ENCODE measurements at places on chromosomes 12 and 14.

DNA sequence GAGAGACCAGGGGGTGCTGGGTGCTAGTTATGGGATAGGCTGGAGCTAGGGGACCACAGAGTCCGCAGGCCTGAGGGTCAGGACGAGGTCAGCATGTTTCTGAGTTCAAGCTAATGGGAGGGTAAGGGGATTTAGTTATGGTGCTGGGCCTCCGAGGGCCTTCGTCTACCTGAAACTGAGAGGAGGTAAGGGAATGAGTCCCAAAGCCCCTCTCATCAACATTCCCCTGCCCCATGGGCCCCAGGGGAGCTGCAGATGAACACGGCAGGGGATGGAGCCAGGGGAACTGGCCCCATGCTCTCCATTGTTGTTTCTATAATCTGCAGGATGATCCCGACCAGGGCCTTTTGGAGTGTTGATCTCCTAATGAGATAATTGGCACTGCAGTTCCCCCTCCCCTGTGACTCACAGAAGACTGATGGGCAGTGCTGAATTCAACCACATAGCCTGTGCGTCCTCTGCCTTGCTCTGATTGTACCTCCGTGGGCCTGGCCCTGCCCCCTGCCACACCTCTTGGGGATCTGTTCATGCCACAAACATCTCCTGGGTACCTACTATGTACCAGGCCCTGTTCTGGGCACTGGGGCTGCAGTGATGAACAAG, 21.4 kb downstream of the FAIM2 start:
- no peak for DNase-seq

- no peak for DNase-seq
Observed at GRCh38 chr12:33222357-33222756, 217.3 kb downstream of the SYT10 start.

DNA sequence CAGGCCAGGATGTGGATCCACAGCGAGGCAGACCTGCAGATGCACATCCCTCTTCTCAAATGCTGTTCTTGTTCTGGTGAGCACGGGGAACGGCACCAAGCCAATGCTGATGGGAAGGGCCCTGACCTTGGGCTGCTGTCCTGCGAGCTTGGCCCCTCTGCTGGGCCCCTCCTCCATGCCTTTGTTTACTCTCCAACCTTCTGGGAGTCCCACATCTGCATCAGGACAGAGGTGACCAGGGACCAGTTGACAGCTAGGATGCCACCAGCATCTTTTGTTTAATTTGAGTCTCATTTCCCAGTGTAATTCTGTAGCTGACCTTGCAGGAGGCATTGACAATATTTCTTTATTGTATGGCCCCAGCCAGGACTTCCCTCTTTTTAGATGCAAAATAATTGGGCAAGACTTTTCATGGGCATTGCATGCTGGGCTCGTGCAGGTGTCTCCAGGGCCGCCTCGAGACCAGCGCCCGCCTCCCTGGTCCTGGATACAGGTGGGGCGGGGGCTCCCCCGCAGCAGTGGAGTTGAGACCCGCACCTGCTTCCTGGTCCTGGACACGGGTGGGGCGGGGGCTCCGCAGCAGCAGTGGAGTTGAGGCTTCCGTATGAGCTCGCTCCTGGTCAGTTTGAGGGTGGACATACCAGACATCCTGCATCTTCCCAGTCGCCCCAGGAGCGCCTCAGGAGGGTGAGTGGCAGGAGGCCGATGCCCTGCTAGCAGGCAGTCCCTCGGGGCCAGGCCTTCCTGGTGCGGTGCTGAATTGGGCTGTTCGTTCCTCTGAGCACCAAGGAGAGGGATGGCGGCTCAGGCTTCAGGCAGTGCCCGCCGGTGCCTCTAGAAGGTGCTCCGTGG, 11.4 kb downstream of the PACS2 start:
- DNase-seq, result no peak

- DNase-seq, result no peak
Observed at GRCh38 chr14:75234173-75235115, 44.2 kb upstream of the FOS start.

- DNase-seq, result no peak
Observed at GRCh38 chr12:72464471-72464870, 192.3 kb downstream of the TRHDE start.

DNA sequence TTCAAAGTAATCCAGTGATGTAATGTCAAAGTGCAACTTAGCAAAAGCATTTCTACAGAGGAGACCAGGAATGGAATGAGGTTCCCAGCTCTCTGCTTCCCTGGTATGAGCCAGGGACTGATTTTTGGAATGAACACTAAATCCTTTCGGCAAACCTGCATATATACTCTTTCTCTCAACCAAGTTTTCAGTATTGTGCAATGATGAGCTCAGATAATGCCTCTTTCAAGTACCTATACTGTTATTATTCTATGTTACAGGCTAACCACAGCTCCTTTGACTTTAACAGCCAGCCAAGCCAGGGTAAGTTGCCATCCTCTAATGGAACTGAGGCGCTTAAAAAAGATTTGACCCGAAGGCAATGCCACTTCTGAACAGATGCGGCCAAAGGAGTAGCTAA, 104.9 kb upstream of the FSCB start:
- no peak for DNase-seq

- no peak for DNase-seq
Observed at GRCh38 chr14:62006116-62006731, 244.0 kb downstream of the SNAPC1 start.

DNA sequence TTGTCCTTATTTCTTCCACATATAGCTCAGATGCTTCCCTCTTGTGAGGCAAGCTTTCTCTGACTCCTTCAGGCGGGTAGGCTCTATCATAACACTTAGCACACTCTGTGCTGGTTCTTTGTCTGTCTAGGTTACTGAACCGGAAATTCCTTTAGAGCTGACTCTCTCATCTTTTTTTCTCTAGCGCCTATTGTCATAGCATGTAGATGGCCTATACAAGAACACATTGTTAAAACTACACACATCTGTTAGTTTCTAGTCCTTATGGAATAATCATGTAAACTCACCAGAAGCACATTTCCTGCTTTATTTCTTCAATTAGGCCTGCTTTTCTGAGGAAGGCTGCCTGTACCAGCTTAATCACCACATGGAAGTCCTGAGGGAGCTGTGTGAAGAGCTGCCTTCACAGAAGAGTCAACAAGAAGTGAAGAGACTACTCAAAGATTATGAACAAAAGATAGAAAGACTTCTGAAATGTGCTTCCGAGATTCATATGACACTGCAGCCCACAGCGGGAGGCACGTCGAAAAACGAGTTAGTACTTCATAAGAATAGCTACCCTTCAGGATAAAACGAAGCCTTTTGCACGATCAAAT, 143.9 kb downstream of the SYNE2 start:
- DNase-seq, result no peak

DNA sequence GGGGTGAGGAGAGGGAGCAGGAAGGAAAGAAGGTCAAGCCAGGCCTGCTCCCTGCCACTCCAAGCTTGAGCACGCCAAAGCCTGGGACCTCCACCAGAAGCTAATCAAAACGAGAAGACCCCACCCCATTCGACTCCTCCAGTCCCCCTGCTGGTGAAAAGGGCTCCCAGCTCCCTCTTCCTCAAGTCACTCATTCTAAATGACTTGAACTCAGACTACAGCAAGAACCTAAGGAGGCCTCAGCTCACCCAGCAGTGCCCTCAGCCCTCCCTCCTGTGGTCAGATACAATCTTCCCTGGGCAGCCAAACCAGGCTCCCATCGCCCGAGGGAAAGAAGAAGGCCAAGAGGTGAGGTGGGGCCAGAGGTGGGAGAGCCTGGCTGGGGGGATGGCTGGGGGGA, 17.4 kb downstream of the HDAC7 start:
- DNase-seq, result no peak

DNA sequence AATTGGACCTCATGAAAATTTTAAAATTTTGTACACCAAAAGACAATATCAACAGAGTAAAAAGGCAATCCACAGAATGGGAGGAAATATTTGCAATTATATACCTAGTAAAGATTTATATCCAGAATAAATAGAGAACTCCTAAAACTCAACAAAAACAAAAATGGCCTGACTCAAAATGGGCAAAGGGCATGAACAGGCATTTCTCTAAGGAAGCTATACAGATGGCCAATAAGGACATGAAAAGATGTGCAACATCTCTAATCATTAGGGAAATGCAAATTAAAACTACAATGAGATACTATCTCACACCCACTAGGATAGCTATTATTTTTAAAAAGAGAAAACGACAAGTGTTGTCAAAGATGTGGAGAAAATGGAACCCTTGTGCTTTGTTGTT, 10.9 kb upstream of the APOF start:
- no peak for DNase-seq

GRCh38 chr14:74950795-74951442, 4.5 kb downstream of the PGF start:
- no peak for DNase-seq

- DNase-seq, result no peak
Observed at GRCh38 chr14:106459971-106460730, 933.8 kb downstream of the TMEM121 start.

- no peak for DNase-seq
Observed at GRCh38 chr12:23139026-23139425, 514.1 kb downstream of the ETNK1 start.

DNA sequence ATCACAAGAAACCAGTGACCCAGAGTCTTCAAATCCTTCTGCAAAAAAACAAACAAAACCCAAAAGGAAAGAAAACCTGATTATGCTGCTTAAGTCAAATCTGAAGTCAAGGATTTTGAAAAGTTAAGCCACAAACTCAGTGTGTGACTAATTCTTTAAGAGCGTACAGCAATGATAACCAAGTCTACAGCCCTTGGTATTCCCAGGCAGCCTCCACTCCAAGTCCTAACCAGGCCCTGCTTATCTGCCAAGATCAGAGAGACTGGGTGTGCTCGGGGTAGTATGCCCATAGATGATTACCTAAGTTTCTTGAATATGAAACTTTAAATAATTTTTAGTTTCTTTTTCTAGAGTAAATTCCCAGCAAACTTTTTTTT, 13.1 kb downstream of the PGAM5 start:
- no peak for DNase-seq

- DNase-seq, result no peak
Observed at GRCh38 chr14:97724265-97724731, 927.1 kb downstream of the VRK1 start.

DNA sequence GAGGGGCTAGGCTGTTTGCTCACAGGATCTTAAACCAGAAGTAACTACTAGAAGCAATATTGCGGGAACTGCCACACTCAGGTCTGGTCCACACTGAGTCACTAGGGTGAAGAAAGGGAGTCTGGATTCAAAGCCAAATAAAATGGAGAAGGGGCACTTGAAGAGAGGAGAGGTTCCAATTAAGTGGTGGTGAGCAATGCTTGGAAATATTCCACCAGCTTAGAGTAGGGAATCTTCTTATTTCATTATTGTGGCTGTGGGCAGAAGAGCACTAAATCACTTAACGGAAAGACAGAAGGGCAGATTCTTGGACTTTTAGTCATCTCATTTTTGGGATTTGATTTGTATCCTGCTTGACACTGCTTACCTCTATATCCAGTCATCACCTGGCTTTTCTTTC, 48.6 kb upstream of the PPP1R12A start:
- DNase-seq, result no peak

- DNase-seq, result no peak
Observed at GRCh38 chr12:38983117-38983571, 77.8 kb upstream of the CPNE8 start.

Measured in NCI-H2081 (cell line).